ENCODE measurements at places on chromosomes 1 and 21.

DNA sequence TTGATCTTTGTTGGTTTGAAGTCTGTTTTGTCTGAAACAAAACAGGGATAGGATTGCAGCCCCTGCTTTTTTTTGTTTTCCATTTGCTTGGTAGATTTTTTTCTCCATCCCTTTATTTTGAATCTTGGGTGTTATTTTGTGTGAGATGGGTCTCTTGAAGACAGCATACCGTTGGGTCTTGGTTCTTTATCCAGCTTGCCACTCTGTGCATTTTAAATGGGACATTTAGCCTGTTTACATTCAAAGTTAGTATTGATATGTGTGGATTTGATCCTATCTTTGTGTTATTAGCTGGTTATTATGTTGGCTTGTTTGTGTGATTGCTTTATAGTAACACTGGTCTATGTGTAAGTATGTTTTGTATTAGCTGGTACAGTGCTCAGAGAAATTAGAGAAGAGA is 40.9 kb downstream of the GIPC2 start:
- DNase-seq, result no peak

DNA sequence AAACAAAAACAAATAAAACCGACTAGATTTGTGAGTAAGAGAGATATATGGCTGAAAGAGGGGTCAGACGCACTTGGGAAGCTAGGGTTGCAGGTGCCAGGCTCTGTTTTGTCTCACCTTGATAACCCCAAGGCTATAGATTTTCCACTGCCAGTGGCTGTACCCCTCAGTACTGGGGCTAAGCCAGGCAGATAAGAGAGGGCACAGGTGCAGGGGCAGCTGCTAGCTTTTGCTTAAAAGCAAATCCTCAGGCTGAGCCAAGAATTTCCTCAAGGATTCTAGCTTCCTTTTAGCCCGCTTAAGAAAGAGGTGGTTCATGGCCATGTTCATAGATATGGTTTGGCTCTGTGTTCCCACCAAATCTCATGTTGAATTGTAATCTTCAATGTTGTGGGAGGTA is 57.9 kb downstream of the OVGP1 start:
- no peak for DNase-seq

- no peak for DNase-seq
These were observed 48.0 kb downstream of the TOR3A start for GRCh38 chr1:179129702-179130473.

DNA sequence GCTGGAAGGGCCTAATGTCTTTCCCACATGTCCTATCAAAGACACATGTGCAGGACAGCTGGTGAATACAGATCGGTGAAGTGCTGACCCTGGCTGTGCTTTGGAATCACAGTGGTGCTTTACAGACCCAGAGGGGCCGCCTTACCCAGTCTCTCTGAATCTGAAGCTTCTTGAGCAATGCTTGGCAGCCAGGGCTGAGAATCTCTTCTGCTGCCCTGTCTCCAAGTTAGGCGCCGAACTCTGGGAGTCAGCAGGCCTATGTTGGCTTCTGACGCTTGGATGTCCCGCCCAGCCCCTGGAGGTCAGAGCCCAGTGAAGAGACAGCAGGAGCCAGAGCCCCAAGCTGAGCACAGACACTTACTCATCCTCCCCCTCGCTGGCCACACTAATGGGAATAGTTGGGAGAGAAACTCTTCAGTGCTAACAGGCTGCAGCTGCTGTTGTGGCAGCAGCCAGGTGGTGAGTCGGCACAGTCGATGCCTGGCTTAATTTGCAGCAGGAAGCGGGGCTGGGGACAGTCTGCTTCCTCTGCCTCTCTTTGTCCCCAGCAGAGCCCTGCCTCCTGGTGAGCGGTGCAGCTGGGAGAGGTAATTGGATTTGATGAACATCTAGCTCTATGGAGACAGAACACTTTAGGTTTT is 68.1 kb downstream of the URB2 start:
- no peak for DNase-seq

- peak; percentile 44 for DNase-seq
These were observed at the start of gene FHAD1 for GRCh38 chr1:15246960-15247614. Gene FHAD1 (plus strand): TSS chr1:15247223. CDS start chr1:15251785, 4,562 bp downstream.

DNA sequence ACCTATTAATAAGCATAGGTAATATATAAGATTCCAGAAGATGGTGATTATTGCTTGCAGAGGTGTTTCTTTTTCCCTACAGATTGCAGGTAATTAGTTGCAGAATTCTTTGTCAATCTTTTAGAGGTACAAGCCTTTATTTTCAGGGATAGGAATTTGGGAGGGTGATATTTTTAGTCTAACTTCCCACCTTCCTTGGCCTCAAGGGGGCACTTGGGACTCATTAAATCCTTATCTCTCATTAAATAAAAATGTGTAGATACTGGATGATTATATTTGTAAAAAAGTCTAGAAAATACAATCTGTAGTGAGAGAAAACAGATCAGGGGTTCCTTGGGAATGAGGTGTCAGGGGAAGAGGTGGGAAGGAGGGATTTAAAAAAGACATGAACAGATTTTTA is 179.2 kb downstream of the PATJ start:
- no peak for DNase-seq

- DNase-seq, result peak; percentile 40
These were observed 384.9 kb downstream of the HLX start for GRCh38 chr1:221263831-221264767.

GRCh38 chr21:39085843-39086405 is 97.3 kb downstream of the PSMG1 start:
- no peak for DNase-seq
